ENCODE measurements at places on chromosomes 7 and 10.

DNA sequence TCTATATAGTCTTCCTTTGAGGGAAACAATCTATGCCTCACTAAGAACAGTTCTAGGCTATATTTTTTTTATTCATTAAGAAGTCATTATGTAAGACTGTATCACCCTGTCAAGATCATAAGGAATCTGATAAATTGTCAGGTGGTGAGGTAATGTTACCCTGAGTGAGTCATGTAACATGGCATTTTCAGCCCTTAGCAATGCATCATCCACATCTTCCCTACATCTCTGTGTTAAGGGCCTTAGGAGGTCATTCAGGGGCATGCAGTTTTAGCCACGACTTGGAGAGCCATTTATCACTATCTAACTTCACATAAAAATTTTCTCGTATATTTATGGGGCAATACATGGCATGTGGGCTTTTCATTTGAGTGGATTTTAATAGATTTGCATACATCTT, 924.5 kb upstream of the MBL2 start:
- DNase-seq: no peak

GRCh38 chr10:103612462-103613365, 119.2 kb downstream of the NEURL1 start:
- DNase-seq: no peak

DNA sequence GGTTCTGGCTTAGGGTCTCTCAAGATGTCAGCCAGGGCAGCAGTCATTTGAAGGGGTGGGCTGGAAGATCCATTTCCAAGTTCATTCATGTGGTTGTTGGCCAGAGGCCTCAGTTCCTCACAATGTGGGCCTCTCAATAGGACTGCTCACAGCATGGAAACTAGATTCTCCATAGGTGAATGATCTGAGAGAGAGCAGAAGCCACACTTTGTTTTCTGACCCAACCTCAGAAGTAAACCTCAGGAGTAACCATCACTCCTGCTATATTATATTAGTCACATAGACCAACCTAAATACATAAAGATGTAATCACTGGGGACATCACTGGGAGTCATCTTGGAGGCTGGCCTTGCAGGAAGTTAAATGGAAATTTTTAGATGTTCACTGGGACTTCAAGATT, 42.2 kb downstream of the GBF1 start:
- DNase-seq: no peak

DNA sequence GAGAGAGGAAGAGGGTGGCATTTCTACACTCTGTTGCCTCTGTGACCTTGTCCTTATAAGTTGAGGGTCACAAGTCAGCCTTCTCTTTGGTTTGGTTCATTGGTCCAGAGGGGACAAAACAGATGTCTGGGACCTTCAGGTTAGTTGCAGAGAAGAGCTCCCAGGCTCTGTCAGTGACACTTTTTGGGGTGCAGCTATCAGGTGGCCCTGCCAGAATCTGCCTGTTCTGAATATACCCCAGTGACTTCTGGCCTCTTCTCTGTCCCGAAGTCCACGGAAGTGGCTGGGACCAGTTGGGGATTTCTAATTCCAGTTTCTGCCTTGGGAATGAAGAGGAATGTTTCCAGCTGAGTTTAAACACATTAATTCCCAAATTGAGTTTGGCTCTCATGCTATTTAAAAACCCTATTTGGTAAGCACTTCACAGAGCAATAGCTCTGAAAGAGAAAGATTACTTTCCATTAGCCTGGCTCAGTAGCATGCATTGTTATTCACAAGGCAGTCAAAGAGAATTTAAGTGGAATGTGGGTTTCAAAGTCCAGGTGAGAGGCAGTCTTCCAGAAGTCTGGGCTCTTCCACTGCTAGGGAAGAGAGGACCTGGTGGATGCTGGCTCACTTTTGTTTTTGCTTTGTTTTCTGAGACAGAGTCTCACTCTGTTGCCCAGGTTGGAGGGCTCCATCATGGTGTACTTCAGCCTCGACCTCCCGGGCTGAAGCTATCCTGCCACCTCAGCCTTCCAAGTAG, 237.8 kb upstream of the GALNT17 start:
- DNase-seq: no peak

DNA sequence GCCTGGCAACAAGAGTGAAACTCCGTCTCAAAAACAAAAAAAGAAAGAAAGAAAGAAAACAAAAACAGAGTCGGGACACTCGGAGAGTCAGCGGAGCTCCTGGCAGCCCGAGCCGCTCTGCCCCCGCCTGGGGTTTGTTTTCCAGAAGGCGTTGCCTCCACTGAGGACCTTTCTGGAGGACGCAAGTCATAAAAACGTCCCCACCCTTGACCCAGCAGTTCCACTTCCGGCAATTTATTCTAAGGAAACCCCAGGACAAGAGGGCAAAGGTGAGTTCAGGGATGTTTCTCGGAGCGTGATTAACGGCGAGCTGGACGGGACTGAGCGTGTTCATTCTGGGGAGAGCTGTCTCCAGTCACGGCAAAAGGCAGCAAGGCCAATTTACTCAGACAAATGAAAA, 27.0 kb upstream of the SUN1 start:
- no peak for DNase-seq

GRCh38 chr7:91569728-91570457, 305.7 kb downstream of the FZD1 start:
- DNase-seq: no peak

- no peak for DNase-seq
Observed at GRCh38 chr7:149809215-149809614, 29.0 kb upstream of the ZNF862 start.

DNA sequence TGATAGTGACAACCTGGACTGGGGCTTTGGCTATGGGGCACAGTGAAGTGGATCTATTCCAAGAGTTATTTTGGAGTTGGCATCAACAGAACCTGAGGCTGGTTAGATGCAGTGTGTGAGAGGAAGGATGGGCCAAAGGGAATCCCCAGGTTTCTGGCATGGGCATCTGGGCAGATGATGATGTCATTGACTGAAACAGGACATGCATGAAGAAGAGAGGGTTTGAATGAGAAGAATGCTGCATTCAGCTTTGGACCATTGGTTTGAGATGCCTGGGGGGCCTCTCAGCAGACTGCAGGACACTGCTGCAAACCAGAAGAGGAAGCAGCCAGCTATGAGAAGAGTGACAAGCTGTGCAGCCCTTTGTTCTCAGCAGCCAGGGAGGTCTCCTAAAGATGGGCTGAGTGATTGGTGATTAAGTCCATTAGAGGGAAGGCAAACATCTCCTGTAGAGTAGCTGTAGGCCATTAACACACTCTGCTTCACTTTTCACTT, 23.1 kb upstream of the PIK3CG start:
- DNase-seq: no peak

DNA sequence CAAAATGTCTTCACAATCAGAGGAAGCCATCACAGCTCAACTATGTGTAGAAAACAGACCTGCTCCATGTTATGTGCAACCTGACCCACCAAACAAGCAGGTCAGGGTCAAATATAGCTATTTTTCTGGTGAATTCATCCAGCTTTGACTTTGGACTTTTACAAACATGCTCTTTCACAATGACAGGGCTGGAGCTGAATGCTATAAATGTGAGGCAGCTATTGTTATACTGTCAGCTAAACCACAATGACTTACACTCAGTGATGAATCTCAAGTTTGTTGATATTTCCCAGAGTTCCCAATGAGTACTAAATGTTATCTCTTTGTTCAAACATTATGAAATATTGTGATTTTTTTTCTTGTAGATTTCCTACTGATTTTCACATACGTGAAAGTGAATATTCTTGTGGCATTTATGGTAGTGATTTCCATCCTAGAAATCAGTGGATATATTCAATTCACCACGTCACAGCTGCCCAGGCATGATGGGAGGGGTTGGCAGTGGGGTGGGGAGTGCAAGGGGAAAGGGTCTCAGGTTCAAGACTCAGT, 2.5 kb upstream of the ITIH2 start:
- no peak for DNase-seq

GRCh38 chr10:126704649-126705048, 34.2 kb upstream of the C10orf90 start:
- no peak for DNase-seq

DNA sequence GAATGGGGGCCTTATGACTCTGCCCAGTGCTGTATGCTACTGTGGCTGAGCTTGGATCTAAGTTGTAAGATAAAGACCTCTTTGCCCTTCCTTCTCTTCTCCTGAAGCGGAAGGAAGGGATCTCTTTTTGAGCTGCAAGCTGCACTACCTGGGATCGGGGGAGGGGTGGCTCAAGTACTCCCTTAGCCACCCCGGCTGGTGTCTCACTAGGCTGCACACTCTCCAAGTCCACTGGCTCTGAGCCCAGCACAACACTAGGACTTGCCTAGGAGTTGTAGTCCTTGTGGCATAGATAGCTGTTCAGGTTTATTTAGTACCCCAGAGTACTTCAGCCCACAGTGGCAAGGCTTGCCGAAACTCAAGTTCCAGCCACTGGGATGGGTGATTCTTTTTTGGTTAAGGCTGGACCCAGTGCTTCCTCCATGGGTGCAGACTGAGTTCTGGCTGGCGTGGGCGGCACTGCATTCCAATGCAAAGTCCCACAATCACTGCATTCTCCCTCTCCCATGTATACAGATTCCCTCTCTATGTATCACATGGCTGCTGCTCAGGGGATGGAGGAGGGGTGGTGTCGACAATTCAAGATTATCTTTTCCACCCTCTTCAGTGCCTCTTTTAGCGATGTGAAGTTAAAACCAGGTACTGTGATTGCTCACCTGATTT, 76.2 kb upstream of the SLC25A13 start:
- no peak for DNase-seq

- DNase-seq: no peak
Observed at GRCh38 chr7:138964624-138965436, 16.4 kb downstream of the KIAA1549 start.

DNA sequence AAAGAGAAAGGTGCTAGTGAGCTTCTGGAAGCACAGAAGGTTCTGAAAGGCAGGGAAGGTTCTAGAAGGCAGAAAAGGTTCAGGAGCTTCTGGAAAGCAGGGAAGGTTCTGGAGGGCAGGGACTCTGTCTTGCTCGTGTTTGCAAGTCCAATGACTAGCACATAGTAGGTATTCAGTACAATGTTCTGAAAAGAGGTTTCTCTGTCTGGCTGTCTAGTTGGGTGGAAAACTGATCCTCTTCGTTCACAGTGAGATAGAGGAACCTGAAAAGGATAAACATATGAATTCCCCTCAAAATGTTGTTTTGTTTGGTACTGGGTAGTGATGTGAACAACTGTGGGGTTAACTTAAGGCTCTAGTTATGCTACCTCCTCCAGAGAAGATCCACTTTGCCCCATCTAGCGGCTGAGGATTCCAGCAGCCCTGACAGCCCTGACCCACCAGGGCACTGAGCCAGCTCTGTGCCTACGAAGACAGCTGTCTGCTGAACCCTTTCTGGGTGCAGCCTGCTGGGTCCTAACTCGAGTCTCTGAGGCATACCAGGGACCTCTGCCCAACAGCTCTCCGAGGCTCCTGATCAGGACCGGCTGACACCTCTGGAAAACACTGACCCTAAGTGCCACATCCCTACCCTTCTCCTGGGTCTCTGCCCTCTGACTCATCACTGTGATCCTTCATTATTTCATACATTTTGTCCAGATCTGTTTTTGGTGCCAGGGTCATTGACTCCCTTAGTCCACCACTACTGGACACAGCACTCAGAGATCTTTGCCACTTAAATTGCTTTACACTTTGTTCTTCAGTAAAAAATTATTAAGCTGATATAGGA, 15.4 kb downstream of the PTPRN2 start:
- no peak for DNase-seq

GRCh38 chr7:105935250-105935649, 27.8 kb upstream of the CDHR3 start:
- DNase-seq: no peak

DNA sequence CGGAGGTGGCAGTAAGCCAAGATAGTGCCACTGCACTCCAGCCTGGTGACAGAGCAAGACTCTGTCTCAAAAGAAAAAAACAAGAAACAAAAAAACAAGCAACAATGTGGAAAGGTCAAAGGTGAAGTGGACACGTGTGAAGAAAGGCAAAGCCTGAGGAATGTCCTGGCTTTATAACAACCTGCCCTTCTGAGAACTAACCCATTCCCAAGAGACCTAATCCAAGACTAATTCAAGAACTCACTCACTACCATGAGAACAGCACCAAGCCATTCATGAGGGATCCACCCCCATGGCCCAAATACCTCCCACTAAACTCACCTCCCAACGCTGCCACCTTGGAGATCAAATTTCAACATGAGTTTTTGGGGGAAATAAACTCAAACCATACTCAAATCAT, 47.5 kb upstream of the KIF5B start:
- no peak for DNase-seq

DNA sequence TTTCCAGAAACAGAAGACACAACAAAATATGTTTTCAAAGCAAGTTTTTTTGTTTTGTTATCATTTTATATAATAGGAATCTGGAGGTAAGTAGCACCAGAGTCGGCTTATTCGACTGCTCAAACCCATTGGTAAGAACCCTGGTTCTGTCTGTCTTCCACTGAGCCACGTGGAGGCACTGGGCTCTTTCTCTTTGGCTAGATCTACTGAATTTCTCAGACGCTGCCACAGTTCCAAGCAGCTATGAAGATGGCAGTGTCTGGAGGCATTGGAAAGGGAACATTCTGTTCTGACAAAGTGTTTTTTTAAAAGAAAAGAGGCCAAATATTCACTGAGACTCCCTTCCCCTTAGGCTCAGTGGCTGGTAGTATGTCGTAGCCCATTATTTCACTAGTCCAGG, 338.8 kb downstream of the NRG3 start:
- DNase-seq: no peak

Measured in activated CD4-positive, CD25-positive, alpha-beta regulatory T cell treated with anti-CD3 and anti-CD28 coated beads, Interleukin-2, amount 50 U/mL, for 16 hours (primary cell).